ENCODE measurements at places on chromosomes 7 and 10.

- DNase-seq, result no peak
Observed at GRCh38 chr10:95532536-95532935, 28.6 kb downstream of the SORBS1 start.

DNA sequence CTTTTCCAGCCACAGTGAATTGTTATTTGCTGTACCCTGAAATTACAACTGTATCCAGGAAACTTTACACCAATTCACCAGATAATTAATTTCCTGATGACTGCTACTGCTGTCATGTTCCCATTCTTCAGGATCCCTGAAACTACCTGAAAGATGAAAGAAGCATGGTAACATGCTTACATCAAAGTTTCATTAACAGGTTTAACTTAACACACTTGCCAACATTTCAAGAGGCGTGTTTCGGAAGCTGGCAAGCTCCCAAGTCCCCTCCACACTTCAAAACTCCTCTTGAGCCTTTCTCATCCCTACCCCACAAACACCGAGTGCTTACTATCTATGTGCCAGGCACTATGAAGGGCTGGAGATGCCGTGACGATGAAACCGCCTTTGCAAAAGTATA lies 88.6 kb downstream of the MPP7 start:
- DNase-seq, result no peak

GRCh38 chr10:79084012-79084971 lies 15.5 kb downstream of the ZMIZ1 start:
- no peak for DNase-seq

DNA sequence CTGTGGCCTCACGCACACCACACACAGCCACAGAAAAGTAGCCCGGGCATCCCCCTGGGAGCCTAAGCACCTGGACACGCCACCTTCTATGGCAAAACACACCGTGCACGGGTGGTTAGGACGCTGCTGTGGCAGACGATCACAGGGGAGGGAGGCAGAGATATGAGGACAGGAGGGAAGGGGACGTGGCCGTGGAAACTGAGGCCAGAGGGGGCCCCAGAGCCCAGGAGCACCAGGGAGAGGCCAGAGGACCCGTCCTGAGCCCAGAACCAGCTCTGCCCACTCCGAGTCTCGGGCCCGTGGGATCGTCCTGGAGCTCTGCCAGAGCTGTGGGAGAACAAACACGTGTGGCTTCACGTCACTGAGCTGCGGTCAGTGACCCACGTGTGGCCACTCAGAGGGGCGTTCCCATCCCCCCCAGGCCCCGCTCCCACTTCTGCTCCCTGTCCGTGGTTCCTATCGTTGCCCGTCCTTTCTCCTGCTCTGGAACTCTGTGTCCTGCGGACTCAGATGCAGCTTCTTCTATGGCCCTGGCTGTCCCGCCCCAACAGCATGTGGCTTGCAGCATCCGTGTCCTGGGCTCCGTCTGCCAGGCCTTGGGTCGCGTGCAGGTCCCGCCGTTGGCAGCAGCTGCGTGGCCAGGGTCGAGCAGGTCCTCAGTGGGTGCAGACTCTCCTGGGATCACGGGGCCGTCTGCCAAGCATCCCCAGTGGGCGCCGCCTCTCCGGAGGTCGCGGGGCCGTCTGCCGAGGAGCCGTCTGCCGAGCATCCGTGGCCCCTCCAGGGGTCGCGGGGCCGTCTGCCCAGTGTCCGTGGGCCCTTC lies 31.0 kb downstream of the GET4 start:
- no peak for DNase-seq

- DNase-seq, result no peak
Observed at GRCh38 chr7:73515178-73515577, 6.9 kb downstream of the BAZ1B start.

DNA sequence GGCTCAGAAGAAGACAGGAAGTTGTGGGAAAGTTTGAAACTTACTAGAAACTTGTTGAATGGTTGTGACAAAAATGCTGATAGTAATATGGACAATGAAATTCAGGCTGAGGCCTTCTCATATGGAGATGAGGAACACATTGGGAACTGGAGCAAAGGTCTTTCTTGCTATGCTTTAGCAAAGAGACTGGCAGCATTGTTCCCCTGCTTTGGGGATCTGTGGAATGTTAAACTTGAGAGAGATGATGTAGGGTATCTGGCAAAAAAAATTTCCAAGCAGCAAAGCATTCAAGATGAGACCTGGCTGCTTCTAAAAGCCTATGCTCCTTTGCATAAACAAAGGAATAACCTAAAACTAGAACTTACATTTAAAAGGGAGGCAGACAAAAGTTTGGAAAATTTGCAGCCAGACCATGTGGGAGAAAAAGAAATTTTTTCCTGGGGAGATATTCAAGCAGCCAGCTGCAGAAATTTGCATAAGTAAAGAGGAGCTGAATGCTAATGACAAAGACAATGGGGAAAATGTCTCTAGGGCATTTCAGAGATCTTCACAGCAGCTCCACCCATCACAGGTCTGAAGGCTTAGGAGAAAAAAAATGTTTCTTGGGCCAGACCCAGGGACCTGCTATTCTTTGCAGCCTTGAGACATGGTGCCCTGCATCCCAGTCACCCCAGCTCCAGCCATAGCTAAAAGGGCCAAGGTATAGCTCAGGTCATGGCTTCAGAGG lies 16.5 kb upstream of the KCND2 start:
- DNase-seq, result no peak

DNA sequence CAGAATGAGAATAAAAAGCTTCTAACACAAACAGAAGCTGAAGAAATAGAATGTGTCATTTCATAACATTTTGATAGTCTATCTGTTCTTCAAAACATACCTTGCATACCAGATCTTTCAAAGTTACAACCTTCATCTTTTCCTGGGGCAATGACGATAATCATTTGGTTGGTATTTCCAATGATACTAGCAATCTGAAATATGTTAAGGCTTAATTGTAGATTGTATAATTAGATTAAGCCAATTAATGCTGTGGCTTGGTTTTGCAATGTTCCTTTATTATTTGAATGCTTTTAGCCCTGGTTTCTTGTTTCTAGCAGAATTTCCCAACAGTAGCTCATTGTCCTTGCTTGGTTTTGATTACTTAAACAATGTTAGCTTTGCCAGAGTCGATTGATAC lies 84.6 kb downstream of the CABCOCO1 start:
- DNase-seq, result no peak

GRCh38 chr10:42926843-42927242 lies 144.2 kb downstream of the BMS1 start:
- no peak for DNase-seq

GRCh38 chr7:46864716-46865115 lies 717.2 kb downstream of the TNS3 start:
- DNase-seq, result no peak

GRCh38 chr7:33537104-33537477 lies 368.2 kb upstream of the BMPER start:
- no peak for DNase-seq

- no peak for DNase-seq
Observed at GRCh38 chr10:103394180-103394579, 2.1 kb downstream of the ATP5MK start.

GRCh38 chr10:3948843-3949242 lies 163.8 kb upstream of the KLF6 start:
- DNase-seq, result no peak

DNA sequence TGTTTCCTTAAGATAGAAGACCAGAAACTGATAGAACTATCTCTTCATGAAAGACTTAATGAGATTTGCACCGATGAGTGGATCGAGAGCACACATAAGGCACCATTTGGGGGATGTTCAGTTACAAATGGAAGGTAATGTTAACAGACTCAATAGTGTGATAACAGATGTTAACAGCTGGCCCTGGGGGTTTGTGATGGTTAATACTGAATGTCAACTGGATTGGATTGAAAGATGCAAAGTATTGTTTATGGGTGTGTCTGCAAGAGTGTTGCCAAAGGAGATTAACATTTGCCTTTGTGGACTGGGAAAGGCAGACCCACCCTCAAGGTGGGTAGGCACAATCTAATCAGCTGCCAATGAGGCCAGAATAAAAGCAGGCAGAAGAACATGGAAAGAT lies 130.5 kb upstream of the DGKB start:
- no peak for DNase-seq

- no peak for DNase-seq
Observed at GRCh38 chr10:101617102-101617823, 29.1 kb downstream of the DPCD start.

DNA sequence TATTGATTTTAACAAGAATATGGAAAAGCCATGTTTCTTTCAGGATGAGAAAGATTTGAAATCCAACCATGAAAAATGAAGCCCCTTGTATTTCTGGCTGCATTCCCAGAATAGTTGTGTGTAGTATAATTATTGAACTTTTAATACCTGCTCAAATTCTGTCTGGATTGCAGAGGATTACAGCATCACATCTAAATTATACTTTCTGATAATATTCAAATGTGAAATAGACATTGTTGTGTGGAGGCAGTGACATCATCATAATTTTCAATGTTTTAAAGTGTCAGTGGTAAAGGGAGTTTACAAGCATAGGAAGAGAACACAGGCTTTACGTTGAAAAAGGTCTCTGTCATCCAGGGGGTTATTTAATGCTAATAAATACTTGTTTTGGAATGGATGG lies 93.4 kb downstream of the POLL start:
- DNase-seq, result no peak

- no peak for DNase-seq
Observed at GRCh38 chr7:159012353-159013069, 132.2 kb downstream of the VIPR2 start.

DNA sequence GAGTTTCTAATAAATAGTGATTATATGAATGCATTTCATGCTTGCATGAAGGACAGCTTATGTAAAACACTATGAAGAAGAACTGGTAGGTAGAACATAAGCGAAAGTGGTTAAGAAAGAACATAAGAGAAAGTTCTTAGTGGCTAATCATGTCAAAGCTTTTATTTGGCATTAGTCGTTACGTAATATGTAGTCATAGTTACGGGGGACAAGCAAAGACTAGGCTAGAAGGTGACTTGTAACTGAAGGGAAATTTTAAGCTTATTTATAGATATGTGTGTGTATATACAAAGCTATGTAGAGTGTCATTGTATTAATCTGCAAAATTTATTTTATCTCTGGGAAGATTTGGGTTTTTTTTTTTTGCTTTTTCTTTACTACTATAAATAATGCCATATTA lies 36.9 kb downstream of the CAPZA2 start:
- no peak for DNase-seq

DNA sequence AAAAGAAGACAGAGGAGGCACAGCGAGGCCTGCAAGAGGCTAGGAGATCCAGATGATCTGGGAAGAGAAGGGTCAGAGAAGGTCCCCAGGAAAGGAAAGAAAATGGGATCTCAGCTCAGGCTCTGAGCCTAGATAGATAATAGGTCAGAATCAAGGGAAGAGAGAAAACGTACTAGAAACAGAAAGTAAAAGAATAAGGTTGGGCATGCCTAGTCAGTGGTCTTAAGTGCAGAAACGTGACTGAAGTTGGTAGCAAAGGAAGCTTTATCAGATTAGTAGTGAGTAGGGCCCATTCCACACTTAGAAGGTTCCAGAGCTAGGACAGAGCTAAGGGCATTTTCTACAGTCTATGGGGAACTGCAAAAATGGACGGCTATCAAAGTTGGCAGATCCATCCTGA lies 84.8 kb upstream of the ASAH2 start:
- DNase-seq, result no peak

DNA sequence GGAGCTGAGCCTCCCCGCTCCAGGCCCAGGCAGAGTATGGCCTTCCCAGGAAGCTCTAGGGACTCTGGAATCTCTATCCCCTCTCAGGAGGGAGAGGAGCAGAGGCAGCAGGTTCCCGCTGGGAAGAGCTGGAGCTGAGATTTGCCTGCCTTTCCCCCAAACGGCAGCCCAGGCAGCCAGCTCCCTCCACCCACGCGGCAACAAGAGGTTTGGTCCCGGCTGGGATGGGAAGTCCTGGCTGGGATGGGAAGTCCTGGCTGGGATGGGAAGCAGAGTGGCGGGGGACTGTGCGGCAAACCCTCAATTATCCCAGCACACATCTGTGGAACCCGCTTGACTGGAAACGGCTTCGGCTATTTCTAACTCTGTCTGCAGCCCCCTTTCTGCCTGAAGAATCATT lies 223.0 kb downstream of the ELFN1 start:
- DNase-seq, result no peak

- DNase-seq, result no peak
Observed at GRCh38 chr10:78672918-78673317, 395.8 kb upstream of the ZMIZ1 start.

- no peak for DNase-seq
Observed at GRCh38 chr10:76397181-76398042, 966.0 kb downstream of the LRMDA start.

- no peak for DNase-seq
Observed at GRCh38 chr10:103695584-103696005, 159.8 kb downstream of the SH3PXD2A start.

GRCh38 chr10:68302503-68302823 lies 29.4 kb upstream of the HNRNPH3 start:
- no peak for DNase-seq

GRCh38 chr10:66837335-66837734 lies 88.5 kb upstream of the LRRTM3 start:
- DNase-seq, result no peak

- no peak for DNase-seq
Observed at GRCh38 chr10:28429045-28429444, 103.9 kb upstream of the WAC start.

DNA sequence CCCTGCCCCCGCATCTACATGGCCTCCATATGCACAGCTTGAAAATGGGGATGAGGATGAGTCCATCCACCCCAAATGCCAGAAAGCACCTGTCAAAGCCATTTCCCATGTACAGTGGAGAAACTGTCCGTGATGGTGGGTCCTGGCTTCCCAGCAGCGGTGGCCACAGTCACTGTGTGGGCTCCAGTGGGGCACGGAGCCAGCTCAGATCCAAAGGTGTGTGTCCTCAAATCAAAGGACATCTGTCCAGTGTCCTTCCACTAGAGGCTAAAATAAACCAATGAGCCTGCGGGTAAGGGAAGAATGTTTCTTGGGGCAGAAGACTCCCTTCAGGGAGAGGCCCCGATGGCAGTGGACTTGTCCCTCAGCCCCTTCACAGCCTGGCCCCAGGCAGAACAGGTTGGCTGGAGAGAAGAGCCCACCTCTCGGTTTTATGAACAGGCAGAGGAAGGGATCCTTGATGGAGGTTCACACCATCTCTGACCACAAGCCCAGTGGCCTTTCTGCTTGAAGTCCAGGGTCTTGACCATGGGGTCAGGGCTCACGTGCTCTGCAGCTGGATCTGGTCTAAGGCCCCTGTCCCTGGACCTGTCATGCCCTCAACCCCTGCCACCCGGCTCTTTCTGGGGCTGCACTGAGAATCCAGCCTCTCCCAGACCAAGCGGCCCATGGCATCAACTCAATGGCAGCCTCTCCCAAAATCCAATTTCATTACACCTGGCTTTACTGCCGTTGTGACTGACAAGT lies 106.9 kb downstream of the TCERG1L start:
- DNase-seq, result no peak

DNA sequence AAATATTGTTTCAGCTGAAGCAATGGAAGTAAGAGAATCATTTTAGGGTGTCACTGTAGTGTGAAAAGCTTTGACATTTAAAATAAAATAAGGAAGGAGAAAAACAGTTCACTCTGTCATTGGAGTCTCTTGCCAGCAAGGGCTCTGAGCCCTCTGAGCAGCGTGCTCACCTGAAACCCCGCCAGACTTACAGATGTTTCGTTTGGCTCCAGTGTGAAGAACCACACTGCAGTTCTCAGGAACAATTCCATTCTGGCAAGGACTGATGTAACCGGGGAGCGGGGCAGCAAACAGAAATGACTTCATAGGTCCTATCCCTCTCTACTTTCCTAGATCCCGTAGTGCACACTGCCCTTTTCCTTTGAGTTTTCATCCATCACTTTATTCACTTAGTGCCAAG lies 164.3 kb downstream of the CELF2 start:
- no peak for DNase-seq
